ENCODE measurements at places on chromosomes 6 and 20. TPM values are rescaled to one million over a fixed set of nuclear protein-coding genes. Genes with fewer than 3 reads are reported as not detected.

HLA-DRB5 gene
- not detected for total RNA-seq

CFB gene
- 1.7 TPM for total RNA-seq

DUSP15 gene
- not detected for total RNA-seq

KCNQ2 gene
- total RNA-seq = not detected

MOXD1 gene
- total RNA-seq = 3.0 TPM

CTCFL gene
- total RNA-seq = not detected

Measured in mammary epithelial cell (primary cell).